ENCODE measurements at places on chromosomes 16 and 17.
A peak's percentile ranks its signal among the peaks of the same experiment; 100 is the strongest.

- no peak for DNase-seq
Observed at GRCh38 chr16:80274576-80275191, 266.1 kb upstream of the DYNLRB2 start.

DNA sequence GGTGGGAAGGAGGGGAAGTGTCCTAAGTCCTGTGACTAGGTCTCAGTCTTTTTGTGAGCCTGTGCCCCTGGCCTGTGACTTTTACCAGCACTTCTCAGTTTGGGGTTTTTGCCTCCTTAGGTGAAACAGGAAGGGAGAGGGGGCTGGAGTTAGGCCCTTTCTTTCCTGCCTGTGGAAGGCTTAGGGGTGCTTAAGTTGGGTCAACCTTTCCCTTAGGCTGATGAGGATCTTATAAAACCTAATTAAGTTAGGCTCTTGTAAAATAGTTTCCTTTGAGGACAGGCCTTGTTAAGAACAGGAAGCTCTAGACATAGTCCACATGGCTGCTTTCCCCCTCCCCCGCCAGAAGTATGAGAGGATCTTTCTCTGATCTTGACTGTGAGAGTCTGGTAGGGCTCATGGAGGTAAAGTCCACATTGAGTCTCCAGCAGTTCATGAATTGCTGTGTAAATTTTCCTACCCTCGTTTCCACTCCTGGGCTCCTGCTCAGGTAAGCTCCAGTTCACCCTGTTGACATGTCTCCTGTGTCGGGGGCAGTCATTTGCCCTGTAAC lies 17.0 kb upstream of the DNASE1 start:
- DNase-seq = peak; percentile 19

GRCh38 chr16:89987169-89987568 lies 32.1 kb downstream of the DBNDD1 start:
- DNase-seq = no peak

DNA sequence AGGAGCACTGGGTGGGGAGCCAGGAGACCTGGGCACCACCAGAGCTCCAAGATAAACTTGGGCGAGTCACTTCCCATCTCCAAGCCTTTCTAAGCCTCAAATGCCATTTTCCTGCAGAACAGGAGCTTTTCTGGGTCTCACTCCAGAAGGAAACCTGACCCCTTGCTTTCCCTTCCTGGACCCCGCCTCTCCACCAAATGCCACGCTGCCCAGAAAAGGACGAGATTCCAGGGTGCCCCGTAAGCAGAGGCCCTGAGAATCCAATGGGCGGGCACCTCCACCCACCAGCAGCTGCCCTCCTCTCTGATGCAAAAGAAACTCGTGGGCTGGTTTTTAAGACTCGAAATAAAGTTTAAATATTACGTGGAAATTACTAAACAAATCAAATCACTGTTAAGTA lies 31.3 kb downstream of the ZNF423 start:
- no peak for DNase-seq

- DNase-seq = no peak
Observed at GRCh38 chr16:49556606-49557446, 183.2 kb downstream of the C16orf78 start.

DNA sequence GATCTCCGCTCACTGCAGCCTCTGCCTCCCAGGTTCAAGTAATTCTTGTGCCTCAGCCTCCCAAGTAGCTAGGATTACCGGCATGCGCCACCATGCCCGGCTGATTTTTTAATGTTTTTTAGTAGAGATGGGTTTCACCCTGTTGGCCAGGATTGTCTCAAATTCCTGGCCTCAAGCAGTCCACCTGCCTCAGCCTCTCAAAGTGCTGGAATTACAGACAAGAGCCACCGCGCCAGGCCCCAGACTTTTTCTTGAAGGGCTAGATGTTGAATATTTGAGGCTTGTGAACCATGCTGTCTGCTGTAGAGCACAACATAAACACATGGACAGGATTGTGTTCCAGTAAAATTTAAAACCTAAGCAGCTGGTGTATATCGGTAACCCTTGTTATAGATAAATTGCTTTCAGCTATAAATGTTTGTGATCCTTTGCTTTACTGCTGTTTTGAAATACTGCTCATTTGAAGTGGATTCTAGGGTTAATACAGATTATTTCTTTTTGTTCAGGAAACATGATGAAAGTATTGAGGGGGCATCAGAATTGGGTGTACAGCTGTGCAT lies 12.4 kb downstream of the WSB1 start:
- no peak for DNase-seq

- no peak for DNase-seq
Observed at GRCh38 chr17:78428025-78428575, 49.7 kb downstream of the PGS1 start.

GRCh38 chr16:65294165-65294564 lies 172.3 kb upstream of the CDH11 start:
- no peak for DNase-seq

DNA sequence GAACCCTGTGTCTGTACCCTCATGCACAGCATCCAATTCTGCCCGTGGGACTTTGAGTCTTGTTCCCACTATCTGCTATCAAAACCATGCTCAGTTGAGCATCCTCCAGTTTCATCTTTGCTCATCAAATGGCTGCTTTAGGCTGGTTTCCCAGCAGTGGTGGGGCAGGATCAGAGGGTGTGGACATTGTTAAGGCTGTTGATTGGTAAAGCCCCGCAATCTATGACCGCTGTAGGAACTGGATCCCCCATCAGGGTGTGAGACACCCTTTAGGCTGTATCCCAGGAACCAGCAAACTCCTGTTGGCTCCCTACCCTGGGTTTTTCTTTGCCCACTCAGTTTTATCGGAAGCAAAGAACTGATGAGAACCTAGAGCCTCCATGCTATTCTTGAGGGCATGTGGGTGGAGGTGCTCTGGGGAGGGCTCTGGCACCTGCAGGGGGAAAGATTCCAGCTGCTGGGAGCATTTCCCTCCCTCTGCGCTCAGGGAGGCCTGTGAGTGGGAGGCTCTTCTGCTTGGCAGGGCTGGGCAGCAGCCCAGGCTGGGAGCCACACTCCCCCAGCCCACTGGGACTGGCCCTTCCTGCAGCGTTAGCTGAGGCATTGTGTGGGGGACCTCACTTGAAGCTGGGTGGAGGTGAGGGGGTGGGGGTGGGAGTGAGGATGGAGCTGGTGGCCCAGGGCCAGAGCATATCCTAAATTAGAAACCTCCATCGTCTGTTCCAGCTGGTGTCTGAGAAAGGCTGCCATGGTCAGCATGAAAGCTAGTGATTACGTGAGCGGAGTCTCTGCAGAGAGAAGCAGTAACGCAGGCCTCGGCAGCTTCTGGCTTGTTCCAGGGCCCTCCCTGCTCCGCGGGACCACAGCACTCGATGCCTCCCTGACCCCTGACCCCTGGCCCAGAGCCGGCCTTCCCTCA lies 160.6 kb downstream of the IRF8 start:
- DNase-seq = no peak

DNA sequence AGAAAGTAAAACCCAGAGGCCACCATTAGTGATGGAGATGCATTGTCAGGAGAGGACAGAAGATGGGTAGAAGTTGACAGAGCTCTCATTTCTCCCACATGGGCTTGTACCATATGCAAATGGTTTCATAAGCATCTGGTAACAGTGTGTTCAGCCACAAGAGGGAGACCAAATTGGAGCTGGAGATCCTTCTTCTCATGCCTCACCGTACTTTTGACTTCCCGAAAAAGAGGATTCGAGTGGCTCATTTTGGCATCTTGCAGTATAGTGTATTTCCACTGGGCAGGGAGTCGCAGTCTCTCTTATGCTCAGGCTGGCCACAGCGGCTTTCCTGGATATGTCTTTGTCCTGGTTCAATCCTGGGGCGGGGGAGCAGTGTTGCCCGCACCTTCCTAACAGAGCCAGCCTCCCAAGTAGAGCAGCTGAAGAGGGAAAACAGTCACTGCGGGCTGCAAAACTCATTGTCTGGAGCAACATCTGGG lies 23.8 kb downstream of the TBC1D3B start:
- no peak for DNase-seq

GRCh38 chr16:17691106-17691898 lies 220.5 kb upstream of the XYLT1 start:
- no peak for DNase-seq

DNA sequence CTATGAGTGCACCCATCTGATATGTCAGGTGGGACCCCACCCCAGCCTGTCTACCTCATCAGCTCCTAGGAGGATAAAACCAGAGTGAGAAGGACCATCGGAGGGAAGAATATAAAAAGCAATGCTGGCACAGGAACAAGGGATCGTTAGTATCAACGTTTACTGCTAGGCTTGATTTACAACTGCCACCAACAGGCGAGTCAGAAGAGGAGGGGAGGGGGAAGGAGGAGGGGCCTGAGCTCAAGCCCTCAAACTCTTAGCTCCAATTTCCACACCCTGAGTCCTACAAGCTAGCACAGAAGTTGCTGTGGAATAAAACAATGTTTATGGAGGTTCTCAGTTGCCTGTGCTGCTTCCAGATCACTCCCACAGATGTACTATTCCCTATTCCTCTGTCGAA lies 234.5 kb downstream of the C16orf78 start:
- DNase-seq = no peak

Data from activated CD4-positive, alpha-beta T cell treated with anti-CD3 and anti-CD28 coated beads for 4 hours (primary cell).